ENCODE measurements at places on chromosomes 11 and 22.

DNA sequence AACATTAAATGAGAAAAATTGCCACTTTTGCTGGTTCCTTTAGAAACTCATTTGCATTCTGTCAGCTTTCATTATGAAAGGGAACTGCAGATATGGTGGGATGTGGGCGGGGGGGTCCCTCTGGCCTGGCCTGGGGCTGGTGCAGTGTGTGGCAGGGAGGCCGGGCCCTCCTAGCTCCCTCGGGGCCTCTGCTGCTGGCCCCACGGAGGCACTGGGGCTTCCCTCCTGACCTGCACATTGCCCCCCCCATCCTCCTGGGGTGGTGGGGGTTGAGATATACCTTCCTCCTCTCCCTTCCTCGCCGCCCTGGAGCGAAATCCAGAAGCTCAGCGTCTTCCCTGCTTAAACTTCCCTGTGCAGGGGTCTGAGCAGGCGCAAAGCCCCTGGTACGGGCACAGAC lies 1005.9 kb downstream of the BRD1 start:
- no peak for DNase-seq

DNA sequence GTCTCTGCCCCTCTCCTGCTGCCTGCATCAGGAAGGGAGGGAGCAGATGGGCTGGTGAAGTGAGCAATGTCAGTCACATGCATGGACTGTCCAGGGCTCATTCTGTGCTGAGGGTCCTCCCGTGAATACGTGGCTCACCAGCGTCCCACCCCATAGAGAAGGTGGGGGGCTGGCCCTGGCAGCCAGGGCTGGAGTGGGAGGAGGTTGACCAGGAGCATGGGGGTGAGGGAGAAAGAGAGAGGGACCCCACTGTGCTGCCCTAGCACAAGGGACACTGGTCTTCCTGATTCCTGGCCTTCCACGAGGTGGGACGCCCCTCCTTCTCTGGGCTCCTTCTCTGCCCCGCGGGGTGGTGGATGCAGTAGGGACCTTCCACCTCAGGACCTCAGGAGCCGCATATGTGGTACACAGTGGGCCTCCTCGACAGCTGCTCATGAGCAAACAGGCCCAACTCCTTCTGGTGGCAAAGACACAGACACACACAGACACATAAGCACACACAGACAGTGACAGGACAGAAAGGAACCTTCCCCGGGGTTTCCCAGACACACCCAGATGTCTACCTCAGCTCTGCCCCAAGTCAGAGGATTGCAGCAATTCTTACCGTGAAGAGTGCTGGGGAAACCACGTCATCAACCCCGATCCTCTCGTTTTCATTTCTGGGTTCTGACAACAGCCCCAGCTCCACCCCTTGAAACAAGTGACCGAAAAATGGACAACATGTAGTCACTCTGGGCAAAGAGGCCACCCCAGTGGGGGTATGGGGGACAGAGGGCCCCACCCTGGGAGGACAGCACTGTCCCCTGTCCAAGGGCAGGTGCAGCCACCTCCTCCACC lies 3.6 kb upstream of the APOBEC3A start:
- DNase-seq = no peak

- DNase-seq = no peak
These were observed 110.1 kb upstream of the TTC12 start for GRCh38 chr11:113204280-113204679.

DNA sequence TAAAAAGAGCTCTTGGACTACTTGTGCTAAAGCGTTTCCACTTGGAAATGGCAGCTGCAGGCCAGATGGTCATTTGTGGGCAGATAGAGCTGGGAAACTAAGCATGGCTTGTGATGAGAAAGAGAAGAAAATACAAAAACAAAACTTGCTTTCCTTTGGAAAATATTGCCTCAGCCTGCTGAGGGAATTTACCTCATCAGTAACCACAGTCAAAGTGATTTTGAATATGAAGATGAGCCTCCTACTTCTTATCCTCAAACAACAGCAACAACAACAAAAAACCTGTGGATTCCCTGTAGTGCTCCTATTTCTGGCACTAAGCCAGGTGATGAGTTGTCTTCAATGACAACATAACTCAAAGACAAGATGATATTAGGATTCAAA lies 62.7 kb upstream of the FIBIN start:
- no peak for DNase-seq

DNA sequence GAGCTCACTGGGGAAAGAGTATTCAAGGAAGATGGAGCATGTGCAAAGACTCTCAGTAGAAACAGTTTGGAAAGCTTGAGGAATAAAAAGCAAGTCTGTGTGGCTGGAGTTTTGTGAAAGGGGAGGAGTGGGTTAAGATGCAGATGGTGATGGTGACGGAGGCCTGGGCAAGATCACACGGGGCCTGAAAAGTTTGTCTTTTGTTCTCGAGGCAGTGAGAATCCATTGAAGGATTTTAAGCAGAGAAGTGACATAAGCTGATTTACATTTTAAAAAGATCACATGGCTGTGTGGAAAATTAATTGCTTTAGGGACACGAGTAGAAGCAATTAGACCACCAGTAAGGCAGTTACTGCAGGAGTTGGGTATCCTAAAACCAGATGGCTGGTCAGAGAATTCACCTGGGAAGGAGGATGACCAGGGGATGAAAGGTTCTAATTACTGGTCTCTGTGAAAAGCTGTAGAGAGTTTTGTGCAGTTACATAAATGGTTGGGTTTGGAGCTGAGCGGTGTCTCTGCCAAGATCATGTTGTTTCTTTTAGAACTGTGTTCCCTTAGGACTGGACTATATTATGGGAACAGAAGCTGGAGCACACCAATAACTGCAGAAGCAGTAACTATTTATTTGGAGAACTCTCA lies 7.1 kb downstream of the RRP8 start:
- no peak for DNase-seq

Data from NCI-H1436 treated with DMSO at 0.1 percent for 48 hours (cell line).